Stimulated activated CD4-positive, alpha-beta T cell treated with anti-CD3 and anti-CD28 coated beads, TNF-alpha, amount 100 ng/mL, for 24 hours (primary cell): ENCODE measurements at places on chromosomes 7 and 10.

DNA sequence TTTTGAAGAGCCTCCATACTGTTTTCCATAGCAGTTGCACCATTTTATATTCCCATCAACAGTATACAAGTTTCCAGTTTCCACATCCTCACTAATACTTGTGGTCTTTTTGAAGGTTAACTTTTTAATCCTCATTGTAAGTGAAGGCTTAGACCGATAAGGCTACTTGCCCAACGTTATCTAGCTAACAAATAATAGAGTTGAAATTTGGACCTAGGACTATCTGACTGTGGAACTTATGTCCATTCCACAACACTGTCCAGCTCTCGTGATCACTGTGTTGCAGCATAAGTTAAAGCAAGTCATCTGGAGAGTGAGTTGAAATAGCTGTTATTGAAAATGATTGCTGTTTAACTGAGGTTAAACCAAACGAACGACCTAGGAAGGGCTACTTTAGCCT is 84.0 kb downstream of the ZNF92 start:
- DNase-seq: no peak

GRCh38 chr10:59289853-59290252 is 72.5 kb downstream of the FAM13C start:
- no peak for DNase-seq

DNA sequence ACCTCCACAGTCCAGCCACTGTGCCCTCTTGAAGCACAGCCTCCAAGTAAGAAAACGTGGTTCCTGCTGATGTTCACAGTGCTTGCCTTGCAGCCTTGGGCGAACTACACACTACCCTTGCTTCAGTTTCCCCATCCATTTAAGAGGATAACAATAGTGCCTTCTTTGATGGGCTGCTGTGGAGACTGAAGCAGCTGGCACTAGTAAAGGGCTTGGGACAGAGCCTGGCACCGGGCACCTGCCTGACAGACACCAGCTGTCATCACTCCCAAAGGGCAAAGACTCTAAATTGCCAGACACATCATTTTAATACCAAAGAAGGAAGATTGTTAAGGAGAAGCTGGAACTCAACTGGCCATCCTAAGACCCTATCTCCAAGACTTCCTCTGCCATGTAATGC is 3.1 kb upstream of the C10orf90 start:
- DNase-seq: no peak

- DNase-seq: no peak
Observed at GRCh38 chr7:38563741-38564140, 67.4 kb downstream of the AMPH start.

- no peak for DNase-seq
Observed at GRCh38 chr7:6453734-6454133, 6.0 kb upstream of the DAGLB start.

- DNase-seq: no peak
Observed at GRCh38 chr10:8398771-8399170, 344.3 kb downstream of the GATA3 start.

- DNase-seq: no peak
Observed at GRCh38 chr10:128927497-128928161, 539.4 kb upstream of the MGMT start.

DNA sequence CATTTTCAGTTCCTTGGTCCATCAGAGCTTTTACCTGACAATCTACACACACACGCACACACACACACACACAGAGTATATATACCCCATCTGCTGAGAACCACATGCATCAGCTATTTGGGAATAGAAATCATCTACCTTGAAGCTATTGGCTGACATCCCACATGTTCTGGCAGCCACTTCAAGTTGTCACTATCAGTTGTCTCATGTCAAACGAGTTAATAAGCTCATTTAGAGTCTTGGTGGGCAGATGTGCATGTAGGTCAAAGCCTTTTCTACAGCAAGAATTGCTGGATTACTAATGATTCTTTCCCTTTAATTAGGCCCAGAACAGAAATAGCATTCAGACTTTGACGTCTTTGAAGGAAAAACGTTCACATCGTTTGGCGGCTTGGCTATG is 36.8 kb downstream of the COL28A1 start:
- DNase-seq: no peak

DNA sequence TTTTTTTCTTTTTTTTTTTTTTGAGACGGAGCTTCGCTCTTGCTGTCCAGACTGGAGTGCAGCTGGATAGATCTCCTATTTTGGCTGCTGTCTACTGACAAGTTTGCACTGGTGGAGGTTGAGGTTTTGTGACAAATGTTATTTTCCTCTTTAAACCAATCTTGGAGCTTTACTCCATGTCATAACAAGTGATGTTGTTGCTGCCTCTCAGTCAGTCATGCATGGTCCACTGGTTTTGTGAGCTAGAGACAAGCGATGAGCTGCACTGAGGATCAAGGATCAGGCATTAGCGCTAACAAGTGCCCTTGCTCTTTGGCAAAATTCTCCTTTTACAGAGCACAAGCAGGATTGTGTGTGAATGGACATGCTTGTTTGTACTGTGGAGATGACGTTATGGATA is 805 bp upstream of the WDFY4 start:
- DNase-seq: no peak

GRCh38 chr10:76552091-76552873 is 1085.3 kb downstream of the KCNMA1 start:
- no peak for DNase-seq
